Peyer's patch (tissue), 4 donors: ENCODE measurements at places on chromosomes 5 and 9. TPM values are rescaled to one million over a fixed set of nuclear protein-coding genes. Genes with fewer than 3 reads are reported as not detected.

Gene C5
- total RNA-seq = 8.6 TPM

Gene S100Z
- 11.6 TPM for total RNA-seq

GRCh38 chr9:98284754-98285153, 29.3 kb upstream of the TBC1D2 start:
- no peak for DNase-seq
- no peaks in the 10 kb centered on the region for H3K27me3 ChIP-seq
- H3K36me3 ChIP-seq = no peaks in the 10 kb centered on the region
- H3K27ac ChIP-seq = no peak overlapping the region

DNA sequence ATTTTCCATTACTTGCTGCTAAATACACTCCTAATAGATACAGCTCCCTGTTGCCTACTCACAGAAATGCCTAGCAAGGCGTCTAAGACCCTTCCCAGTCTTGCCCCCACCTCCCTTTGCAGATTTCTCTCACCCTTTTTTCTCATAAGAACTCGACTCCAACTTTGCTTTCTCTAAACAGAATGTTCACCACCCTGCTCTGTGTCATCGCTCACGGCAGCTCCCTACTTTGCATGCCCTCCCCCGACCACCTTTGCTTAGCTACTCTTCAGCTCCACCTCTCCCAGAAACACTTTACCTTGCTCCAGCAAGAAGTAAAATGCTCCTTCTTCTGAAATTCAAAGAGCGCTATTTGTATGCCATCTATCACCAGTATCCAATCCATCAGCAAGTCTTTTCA, 15.2 kb upstream of the PPP1R2B start:
- no peaks in the 10 kb centered on the region for H3K36me3 ChIP-seq
- H3K4me3 ChIP-seq = no peak overlapping the region
- no peaks in the 10 kb centered on the region for H3K27me3 ChIP-seq
- no peaks in the 10 kb centered on the region for H3K4me1 ChIP-seq

DNA sequence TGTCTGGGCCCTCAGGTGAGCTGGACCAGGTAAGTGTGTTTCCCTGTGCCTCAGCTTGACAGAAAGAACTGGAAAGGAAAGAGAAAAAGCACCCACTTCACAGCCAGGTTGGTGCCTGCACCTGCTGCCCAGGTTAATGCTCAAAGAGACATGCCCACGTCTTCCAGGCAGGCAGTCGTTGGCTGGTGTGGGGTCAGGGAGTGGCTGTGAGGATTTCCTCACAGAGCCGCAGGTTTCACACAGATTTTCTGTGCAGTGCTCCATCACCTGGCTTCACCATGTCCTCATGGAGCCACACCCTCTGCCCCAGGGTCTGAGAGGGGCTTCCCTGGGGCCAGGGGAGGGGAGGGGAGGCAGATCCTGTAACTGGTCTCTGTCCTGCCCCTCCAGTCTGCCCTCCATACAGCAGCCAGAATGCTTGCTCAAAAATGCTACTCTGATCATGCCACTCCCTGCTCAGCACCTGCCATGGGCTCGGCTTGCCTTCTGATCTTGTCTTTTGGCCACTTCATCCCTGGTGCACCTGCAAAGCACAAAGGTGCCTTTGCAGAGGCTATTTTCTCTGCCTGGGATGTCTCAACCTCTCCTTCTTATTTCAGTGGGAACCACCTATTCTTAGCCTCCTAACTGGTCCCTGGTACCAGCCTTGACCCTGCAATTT, 82.5 kb upstream of the UBTD2 start:
- no peak overlapping the region for H3K4me3 ChIP-seq
- H3K4me1 ChIP-seq = no peaks in the 10 kb centered on the region
- no peak overlapping the region for H3K27ac ChIP-seq
- H3K27me3 ChIP-seq = no peaks in the 10 kb centered on the region
- H3K36me3 ChIP-seq = no peaks in the 10 kb centered on the region
- DNase-seq = no peak
